ENCODE measurements at places on chromosomes 5 and 9.

DNA sequence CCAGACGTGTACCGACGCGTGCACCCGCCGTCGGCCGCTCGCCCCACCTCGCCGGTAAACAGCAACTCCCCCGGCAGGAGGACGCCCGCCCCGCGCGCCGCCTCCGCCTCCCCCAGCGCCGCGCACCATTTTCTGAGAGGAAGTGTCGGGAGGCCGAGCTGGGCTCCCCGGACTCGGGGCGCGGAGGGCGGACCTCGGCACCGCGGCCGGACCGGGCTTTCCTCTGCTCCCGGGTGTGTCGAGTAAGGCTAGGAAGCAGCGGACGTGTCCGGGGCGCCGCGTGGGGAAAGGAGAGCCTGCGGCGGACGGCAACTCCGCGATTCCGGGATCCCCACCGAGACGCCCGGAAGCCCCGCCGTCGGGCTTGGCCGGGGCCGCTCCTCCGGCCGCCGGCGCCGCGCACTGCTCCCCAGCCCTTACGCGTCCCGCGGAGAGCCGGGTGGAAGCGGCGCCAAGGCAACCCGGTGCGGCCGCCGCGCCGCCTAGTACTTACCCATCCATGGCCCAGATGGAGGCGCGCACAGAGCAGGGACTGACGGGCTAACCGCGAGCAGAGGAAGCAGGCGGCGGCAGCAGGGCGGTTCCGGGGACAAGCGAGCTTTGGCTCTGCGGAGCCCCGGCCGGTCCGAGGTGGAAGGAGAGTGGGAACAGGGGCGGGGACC, at the start of gene PTBP3:
Gene PTBP3, minus strand, starts transcription at position 643 of the 662 bp plus-strand sequence. CDS start 35,754 bp downstream, outside the sequence.
- H3K27me3 ChIP-seq, result no peaks in the 10 kb centered on the region
- H3K4me1 ChIP-seq, result peaks cover 7% of the 10 kb centered on the region
- peak within 1 kb of the TSS; percentile 95 for H3K4me3 ChIP-seq
- peak within 1 kb of the TSS; percentile 97 for H3K27ac ChIP-seq
- H3K36me3 ChIP-seq, result no peaks in the 10 kb centered on the region
- peak; percentile 82 for DNase-seq

DNA sequence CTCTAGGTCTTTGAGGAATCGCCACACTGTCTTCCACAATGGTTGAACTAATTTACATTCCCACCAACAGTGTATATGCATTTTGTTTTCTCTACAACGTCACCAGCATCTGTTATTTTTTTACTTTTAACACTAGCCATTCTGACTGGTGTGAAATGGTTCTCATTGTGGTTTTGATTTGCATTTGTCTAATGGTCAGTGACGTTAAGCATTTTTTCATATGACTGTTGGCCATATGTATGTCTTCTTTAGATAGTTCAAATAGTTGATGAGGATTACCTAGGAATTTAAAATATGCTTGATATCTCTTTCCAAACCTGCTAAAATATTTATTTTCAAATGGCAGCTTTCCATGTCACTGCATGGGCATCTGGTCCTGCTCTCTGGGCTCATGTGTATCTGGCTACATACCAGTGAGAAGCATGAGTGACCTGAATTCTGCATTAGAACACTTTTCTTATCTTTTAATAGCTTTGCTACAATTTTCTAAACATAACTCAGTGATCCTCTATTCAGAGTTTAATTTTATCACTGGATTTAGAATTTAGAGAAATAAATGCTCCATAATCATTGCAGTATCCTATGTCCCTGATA, 95.8 kb upstream of the ADAMTS16 start:
- H3K27ac ChIP-seq, result no peak overlapping the region
- DNase-seq, result no peak
- no peaks in the 10 kb centered on the region for H3K4me1 ChIP-seq
- H3K27me3 ChIP-seq, result no peaks in the 10 kb centered on the region

DNA sequence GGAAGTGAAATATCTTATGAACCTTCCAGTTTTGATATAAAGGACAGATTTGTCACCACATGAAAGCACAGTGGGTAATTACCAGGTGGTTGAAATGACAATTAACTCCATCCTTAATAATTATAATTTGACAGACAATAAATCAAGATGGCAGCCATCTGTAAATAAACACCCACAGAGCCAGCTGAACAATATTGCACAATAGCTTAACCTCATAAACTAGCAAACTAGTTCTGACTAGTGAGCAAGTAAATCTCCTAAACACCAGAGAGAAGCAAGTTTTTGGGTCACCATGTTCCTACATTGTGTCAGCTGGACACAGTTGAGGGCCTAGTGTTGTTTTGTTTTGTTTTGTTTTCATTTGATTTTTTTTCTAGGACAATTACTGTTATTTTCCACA, 577.4 kb downstream of the ACTL7B start:
- no peaks in the 10 kb centered on the region for H3K36me3 ChIP-seq
- H3K4me3 ChIP-seq, result no peak overlapping the region
- DNase-seq, result no peak
- H3K4me1 ChIP-seq, result no peaks in the 10 kb centered on the region
- no peaks in the 10 kb centered on the region for H3K27me3 ChIP-seq

DNA sequence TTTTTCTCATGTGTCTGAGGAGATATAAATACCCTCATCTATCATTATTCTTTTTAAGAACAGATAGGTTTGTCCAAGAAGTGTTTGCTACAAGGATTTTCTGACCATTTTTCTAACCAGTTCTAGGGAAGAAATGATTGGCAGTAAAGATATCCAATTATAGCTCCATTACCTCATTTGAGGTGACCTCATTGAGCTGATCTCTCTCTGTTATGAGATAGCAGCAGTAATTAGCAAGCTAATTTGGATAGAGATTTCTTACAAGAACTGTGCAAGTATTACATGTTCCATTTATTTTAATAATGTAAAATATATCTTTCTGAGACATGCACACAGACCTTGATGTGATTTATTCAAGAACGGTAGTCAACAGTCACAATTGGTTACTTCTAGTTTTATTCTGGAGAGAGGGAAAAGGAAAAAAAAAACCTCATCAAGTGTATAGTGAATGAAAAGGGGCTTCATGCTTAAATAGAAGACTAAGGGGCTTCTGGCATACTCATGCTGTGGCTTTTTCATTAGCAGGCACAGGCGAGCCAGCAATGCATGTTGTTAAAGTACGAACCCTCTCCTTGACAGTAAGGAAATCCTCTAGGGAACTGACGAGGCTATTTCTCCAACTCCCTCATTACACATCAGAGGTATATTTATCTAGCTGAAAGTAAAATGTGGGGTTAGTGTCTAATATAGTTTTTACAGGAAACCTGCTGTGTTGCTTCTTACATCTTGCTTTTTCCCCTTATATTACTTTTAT, 127.3 kb downstream of the NUDT12 start:
- no peak for DNase-seq
- no peaks in the 10 kb centered on the region for H3K4me1 ChIP-seq
- H3K27ac ChIP-seq, result no peak overlapping the region
- H3K36me3 ChIP-seq, result no peaks in the 10 kb centered on the region

GRCh38 chr9:99002706-99003105, 59.0 kb downstream of the COL15A1 start:
- H3K27me3 ChIP-seq, result no peaks in the 10 kb centered on the region
- no peak for DNase-seq
- H3K36me3 ChIP-seq, result no peaks in the 10 kb centered on the region
- H3K4me3 ChIP-seq, result no peak overlapping the region

GRCh38 chr5:9332026-9332425, 213.8 kb downstream of the SEMA5A start:
- no peaks in the 10 kb centered on the region for H3K27me3 ChIP-seq
- DNase-seq, result no peak
- no peak overlapping the region for H3K4me3 ChIP-seq
- H3K27ac ChIP-seq, result no peak overlapping the region
- no peaks in the 10 kb centered on the region for H3K4me1 ChIP-seq

DNA sequence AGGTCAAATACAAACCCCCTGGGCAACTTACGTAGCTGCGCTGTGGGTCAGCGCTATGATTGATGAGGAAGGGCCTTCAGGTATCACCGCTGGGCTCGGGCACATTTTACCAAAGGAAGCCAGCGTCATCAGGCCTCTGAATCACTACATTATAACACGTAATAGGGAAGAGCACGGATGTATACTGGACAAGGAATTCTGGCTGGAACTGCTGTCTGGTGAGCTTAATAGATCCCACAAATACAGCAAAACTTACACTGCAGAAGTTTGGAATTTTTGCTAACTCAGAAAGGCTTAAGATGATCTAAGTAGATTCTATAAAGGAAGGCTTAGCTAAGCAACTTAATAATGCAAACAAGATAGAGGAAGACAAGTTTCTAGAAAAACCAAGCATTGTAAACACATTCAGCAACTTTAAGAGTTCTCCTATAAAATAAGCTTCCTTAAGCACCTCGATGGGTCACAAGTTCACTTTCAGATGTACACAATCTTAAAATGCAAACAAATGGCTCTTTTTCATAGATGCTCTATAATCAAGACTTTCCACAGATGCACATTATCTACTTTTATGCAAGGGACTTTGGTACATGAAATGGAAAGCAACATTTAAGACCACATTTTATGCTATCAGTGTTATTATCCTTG, 360.1 kb upstream of the PANK3 start:
- H3K27ac ChIP-seq, result no peak overlapping the region
- no peaks in the 10 kb centered on the region for H3K4me1 ChIP-seq
- H3K27me3 ChIP-seq, result no peaks in the 10 kb centered on the region
- DNase-seq, result no peak
- H3K36me3 ChIP-seq, result no peaks in the 10 kb centered on the region
- no peak overlapping the region for H3K4me3 ChIP-seq

DNA sequence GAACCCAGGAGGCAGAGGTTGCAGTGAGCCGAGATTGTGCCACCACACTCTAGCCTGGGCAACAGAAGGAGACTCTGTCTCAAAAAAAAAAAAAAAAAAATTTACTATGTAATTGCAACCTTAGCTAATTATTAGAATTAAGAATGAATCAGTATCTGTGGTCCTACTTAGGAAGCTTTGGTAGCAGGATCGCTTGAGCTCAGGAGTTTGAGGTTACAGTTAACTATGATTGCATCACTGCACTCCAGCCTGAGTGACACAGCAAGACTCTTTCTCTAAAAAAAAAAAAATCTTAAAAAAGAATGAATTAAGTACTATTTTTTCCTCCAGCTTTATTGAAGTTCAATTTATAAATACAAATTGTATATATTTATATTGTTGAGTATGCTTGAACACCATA, 16.7 kb downstream of the NDUFAF2 start:
- H3K27me3 ChIP-seq, result no peaks in the 10 kb centered on the region
- H3K27ac ChIP-seq, result no peak overlapping the region
- no peaks in the 10 kb centered on the region for H3K36me3 ChIP-seq
- no peak overlapping the region for H3K4me3 ChIP-seq
- H3K4me1 ChIP-seq, result no peaks in the 10 kb centered on the region

DNA sequence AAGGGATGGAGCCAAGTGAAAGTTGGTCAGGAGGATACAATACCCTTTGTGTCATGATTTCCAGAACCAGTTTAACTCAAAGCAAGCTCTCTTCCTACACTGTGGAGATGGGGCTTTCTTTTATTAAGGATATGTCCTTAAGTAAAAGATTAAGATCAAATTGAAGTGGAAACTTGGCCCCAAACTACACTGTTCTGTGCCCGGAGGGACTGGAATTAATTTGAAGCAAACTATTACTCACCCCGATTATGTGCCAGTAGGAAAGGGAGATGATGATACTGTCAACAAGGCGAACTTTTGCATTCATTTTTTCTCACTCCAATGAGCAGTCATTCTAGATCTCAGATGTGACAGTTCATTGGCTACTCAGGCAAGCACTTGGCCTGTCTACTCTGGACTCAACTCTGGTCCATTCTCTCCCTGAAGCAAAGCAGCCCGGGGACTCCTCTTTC, 186.7 kb downstream of the NTRK2 start:
- no peak overlapping the region for H3K27ac ChIP-seq
- DNase-seq, result no peak
- H3K4me1 ChIP-seq, result no peaks in the 10 kb centered on the region
- no peak overlapping the region for H3K4me3 ChIP-seq

- no peak for DNase-seq
- H3K4me3 ChIP-seq, result no peak overlapping the region
- H3K27ac ChIP-seq, result no peak overlapping the region
Observed at GRCh38 chr5:1002836-1003235, 5.8 kb upstream of the NKD2 start.

GRCh38 chr5:19616701-19617215, 371.2 kb downstream of the CDH18 start:
- H3K4me1 ChIP-seq, result no peaks in the 10 kb centered on the region
- H3K27me3 ChIP-seq, result no peaks in the 10 kb centered on the region
- no peaks in the 10 kb centered on the region for H3K36me3 ChIP-seq

DNA sequence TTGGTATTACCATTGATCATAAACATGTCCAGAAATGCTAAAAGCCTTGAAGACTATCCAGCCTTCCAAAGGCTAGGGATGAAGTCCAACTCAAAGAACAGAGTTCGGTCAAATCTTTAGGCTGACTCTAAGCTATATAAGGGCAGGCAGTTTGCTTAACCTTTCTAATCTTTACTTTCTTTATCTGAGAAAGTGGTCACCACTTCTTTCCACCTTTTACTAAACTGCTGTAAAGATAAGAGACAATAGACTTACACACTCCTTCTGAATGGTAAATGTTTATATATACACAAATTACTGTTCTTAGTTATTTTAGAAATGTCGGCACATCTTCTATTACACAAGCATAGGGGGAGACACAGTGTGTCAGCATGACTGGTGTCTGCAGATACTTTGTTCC, 100.4 kb downstream of the NREP start:
- H3K27me3 ChIP-seq, result no peaks in the 10 kb centered on the region
- H3K36me3 ChIP-seq, result no peaks in the 10 kb centered on the region
- H3K4me1 ChIP-seq, result no peaks in the 10 kb centered on the region
- H3K4me3 ChIP-seq, result no peak overlapping the region
- DNase-seq, result no peak

- no peak overlapping the region for H3K27ac ChIP-seq
- H3K4me1 ChIP-seq, result no peaks in the 10 kb centered on the region
- no peak for DNase-seq
- no peak overlapping the region for H3K4me3 ChIP-seq
Observed at GRCh38 chr9:129696944-129697655, 31.7 kb downstream of the PRRX2 start.

- H3K4me1 ChIP-seq, result no peaks in the 10 kb centered on the region
- no peak for DNase-seq
- no peaks in the 10 kb centered on the region for H3K27me3 ChIP-seq
- H3K36me3 ChIP-seq, result no peaks in the 10 kb centered on the region
- H3K4me3 ChIP-seq, result no peak overlapping the region
Observed at GRCh38 chr5:16777432-16777831, 158.7 kb downstream of the MYO10 start.

GRCh38 chr9:38680837-38681445, 39.0 kb downstream of the FAM240B start:
- no peaks in the 10 kb centered on the region for H3K27me3 ChIP-seq
- no peak overlapping the region for H3K27ac ChIP-seq
- no peaks in the 10 kb centered on the region for H3K4me1 ChIP-seq
- no peak overlapping the region for H3K4me3 ChIP-seq
- H3K36me3 ChIP-seq, result no peaks in the 10 kb centered on the region

DNA sequence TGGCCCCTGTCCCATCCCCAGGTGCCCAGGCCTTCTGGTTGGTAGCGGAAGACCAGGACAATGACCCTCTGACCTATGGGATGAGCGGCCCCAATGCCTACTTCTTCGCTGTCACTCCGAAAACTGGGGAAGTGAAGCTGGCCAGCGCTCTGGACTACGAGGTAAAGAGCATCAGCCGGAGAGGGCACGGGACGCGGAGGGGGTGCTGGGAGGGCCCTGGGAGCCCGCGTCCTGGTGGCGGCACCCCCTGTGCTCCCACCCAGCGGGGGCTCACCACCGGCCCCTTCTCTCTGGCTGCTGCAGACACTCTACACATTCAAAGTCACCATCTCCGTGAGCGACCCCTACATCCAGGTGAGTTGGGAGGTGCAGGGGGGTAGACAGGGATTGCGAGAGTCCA, 19.5 kb downstream of the CDHR2 start:
- H3K4me1 ChIP-seq, result peaks cover under 1% of the 10 kb centered on the region
- no peak for DNase-seq
- no peaks in the 10 kb centered on the region for H3K36me3 ChIP-seq
- H3K4me3 ChIP-seq, result no peak overlapping the region
- no peak overlapping the region for H3K27ac ChIP-seq
